Effector memory CD8-positive, alpha-beta T cell (primary cell): ENCODE measurements at places on chromosomes 5 and 9.
A peak's percentile ranks its signal among the peaks of the same experiment; 100 is the strongest.

DNA sequence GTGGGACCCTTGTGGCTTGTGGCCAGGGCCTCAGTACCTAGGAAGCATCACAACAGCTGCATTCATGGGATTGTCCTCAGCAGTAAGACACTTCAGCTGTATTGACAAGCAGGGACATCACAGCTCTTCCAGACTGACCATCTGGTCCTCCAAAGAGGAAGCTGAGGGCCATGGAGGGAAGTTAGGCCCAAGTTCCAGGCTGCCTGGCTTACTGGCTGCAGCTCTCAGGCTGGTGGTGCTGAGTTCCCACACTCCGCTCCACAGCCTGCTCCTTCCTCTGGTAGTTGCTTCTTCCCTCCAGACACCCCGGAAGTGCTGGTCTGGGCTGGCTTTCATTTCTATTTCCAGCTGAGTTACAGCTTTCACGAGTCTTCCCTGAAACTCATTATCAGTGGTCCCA, 5.7 kb upstream of the STING1 start:
- H3K4me3 ChIP-seq, result no peak overlapping the region
- H3K36me3 ChIP-seq, result peaks cover 2% of the 10 kb centered on the region
- DNase-seq, result no peak
- no peaks in the 10 kb centered on the region for H3K27me3 ChIP-seq
- peak overlapping the region; percentile 75 for H3K27ac ChIP-seq

- H3K36me3 ChIP-seq, result peaks cover 4% of the 10 kb centered on the region
- H3K27me3 ChIP-seq, result no peaks in the 10 kb centered on the region
- no peak overlapping the region for H3K4me3 ChIP-seq
- DNase-seq, result no peak
These were observed 2028.2 kb upstream of the ACO1 start for GRCh38 chr9:30356221-30356620.

- DNase-seq, result no peak
- H3K27me3 ChIP-seq, result no peaks in the 10 kb centered on the region
- no peaks in the 10 kb centered on the region for H3K4me1 ChIP-seq
- no peak overlapping the region for H3K4me3 ChIP-seq
These were observed 186.9 kb downstream of the GADD45G start for GRCh38 chr9:89791754-89792153.

DNA sequence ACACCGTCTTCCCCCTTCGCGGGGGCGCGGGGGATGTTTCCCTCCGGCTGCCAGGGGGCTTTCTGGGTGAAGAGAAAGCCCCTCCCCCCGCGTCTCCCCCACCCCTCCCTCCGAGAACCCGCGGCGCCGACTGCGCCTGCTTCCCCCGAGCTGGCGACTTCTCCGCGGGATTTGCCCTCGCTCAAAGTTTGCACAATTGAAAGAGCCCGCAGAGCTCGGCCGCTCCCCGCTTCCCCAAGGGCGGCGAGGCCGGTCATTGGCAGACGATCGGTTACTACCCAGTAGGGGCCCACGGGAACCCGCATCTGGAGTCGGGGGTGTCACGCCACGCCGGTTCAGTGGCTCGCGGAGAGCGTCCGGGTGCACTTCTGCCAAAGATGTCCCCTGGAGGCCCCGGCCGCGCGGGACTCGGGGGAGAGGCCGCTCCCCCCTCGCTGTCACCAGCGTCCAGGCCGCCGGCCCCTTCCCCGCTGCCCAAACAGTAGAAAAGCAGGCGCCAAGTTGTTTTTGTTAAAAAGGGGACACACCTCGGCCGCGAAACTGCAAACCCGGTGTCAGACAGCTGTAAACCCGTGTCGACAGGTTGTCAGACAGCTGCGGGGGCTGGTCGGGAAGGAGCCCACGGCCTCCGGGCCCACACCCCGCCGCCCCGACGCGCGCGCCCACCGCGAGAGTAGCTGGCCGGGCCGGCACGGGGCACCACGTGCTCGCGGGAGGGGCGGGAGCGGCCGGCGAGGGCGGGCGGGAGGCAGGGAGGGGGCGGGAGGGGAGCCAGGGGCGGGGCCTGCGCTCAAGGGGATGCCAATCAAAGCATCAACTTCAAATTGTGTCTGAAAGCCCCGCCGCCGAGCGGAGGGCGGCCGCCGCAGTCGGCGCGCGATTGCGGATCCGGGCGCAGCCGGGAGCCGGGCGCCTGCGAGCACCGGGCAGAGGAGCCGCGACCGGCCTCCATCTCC, at the start of gene IRX1:
IRX1 (plus strand) TSS at position 827 of the 956 bp plus-strand sequence. CDS start 274 bp downstream, outside the sequence.
- peaks cover 3% of the 10 kb centered on the region for H3K36me3 ChIP-seq
- peaks cover 30% of the 10 kb centered on the region for H3K27me3 ChIP-seq
- H3K4me3 ChIP-seq, result no peak within 1 kb of the TSS
- DNase-seq, result no peak

DNA sequence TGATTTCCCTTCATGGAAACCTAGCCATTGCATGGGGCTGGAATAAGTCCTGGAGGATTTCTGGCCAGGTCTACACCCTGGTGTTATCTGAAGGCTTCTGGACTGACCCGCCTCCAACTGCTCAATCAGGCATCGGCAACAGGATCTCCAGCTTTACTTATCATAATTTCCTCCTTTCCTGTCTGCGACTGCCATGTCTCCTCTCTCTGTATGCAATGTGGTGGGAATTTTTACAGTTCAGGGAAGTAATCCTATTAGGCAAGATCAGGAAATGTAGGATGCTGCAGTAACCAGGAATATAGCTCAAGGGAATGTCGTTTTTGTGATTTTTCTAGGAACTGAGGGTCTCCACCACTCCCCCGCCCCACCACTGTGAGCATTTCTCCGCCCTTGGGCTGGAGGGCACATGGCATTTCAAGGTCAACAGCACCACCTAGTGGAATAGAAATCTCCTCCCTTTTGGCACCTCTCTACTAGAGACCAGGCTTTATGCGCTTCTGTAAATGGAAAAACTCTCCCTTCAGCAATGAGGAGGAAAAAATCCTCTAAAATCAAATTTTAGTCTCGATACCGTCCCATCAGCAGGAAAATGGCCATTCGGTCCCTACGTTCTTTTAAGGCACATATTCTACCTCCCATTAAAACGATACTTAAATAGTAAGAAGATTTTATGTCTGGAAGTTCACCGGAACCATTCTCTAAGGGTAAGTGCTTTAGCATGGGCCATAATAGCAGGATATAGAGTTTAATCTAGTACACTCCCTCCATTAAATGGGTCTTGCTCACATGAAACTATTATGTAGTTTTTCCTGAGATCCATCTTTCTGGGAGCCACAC, 93.0 kb downstream of the YTHDC2 start:
- H3K4me1 ChIP-seq, result peaks cover 3% of the 10 kb centered on the region
- DNase-seq, result peak; percentile 31
- H3K27ac ChIP-seq, result no peak overlapping the region
- no peaks in the 10 kb centered on the region for H3K36me3 ChIP-seq
- no peak overlapping the region for H3K4me3 ChIP-seq
- H3K27me3 ChIP-seq, result peaks cover 33% of the 10 kb centered on the region

DNA sequence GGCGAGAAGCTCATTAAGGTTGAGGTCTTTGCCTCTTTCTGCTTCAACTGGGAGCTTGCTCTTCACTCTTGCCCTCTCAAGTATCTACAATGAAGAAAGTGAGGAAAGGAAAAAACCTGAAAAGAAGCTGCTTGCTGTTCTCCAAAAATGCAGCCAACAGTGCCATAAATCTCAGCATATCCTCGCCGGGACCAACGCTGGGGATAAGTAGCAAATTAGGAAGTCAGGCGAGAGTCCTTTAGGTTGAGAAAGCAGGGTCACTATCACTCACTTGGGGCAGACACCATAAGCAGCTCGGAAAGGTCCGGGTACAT, 399 bp downstream of the NUP155 start:
- peak overlapping the region; percentile 95 for H3K27ac ChIP-seq
- DNase-seq, result no peak
- peak overlapping the region; percentile 93 for H3K4me3 ChIP-seq
- H3K36me3 ChIP-seq, result peaks cover 15% of the 10 kb centered on the region
- peaks cover 40% of the 10 kb centered on the region for H3K4me1 ChIP-seq

DNA sequence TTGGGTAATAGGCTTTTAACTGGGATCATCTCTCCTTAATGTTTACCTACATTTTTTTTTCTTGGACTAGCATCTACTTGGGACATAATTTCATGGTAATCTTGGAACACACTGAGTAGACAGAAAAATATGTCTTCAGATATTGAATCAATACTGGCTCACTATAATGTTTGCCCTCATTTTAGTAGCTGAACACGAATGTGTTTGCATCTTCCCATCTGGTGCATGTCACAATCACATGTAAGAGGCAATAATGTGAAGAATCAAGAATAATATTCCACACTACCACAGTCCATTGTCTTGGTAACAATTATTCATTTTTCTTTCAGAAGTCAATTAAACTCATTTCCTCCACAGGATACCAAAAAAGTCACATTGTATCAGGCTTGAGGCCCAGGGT, 382.7 kb upstream of the CDH10 start:
- H3K4me3 ChIP-seq, result no peak overlapping the region
- H3K4me1 ChIP-seq, result no peaks in the 10 kb centered on the region
- no peaks in the 10 kb centered on the region for H3K27me3 ChIP-seq
- DNase-seq, result no peak
- no peaks in the 10 kb centered on the region for H3K36me3 ChIP-seq
- H3K27ac ChIP-seq, result no peak overlapping the region

GRCh38 chr5:40041452-40041851, 616.7 kb upstream of the DAB2 start:
- no peak overlapping the region for H3K27ac ChIP-seq
- peaks cover 3% of the 10 kb centered on the region for H3K36me3 ChIP-seq
- H3K27me3 ChIP-seq, result no peaks in the 10 kb centered on the region
- no peaks in the 10 kb centered on the region for H3K4me1 ChIP-seq

GRCh38 chr9:73773896-73774295, 622.2 kb downstream of the ANXA1 start:
- H3K36me3 ChIP-seq, result no peaks in the 10 kb centered on the region
- H3K4me1 ChIP-seq, result no peaks in the 10 kb centered on the region
- DNase-seq, result no peak

DNA sequence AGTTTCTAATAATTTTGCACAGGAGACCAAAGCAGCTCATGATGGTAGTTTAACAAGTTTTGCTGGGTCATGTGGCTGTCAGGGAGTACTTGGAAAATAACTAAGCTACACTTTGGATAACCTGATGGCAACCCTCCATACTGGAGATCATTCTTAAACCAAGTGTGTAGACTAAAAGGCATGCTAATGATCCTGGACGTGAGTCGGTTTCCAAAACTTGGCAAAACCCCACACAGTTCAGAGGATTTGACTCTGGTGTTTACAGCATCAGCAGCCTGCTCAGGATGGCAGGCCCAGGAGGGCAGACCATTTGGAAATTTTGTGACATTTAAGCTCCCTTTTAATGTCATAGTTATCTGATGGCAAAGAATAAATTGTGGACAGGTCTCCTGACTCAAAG, 196.5 kb upstream of the EFNA5 start:
- no peak for DNase-seq
- no peak overlapping the region for H3K27ac ChIP-seq
- H3K27me3 ChIP-seq, result no peaks in the 10 kb centered on the region
- no peaks in the 10 kb centered on the region for H3K36me3 ChIP-seq
- no peak overlapping the region for H3K4me3 ChIP-seq

- H3K4me1 ChIP-seq, result no peaks in the 10 kb centered on the region
- H3K27ac ChIP-seq, result no peak overlapping the region
- no peaks in the 10 kb centered on the region for H3K27me3 ChIP-seq
- DNase-seq, result no peak
- no peaks in the 10 kb centered on the region for H3K36me3 ChIP-seq
These were observed 128.1 kb upstream of the MINAR2 start for GRCh38 chr5:129619782-129620181.

DNA sequence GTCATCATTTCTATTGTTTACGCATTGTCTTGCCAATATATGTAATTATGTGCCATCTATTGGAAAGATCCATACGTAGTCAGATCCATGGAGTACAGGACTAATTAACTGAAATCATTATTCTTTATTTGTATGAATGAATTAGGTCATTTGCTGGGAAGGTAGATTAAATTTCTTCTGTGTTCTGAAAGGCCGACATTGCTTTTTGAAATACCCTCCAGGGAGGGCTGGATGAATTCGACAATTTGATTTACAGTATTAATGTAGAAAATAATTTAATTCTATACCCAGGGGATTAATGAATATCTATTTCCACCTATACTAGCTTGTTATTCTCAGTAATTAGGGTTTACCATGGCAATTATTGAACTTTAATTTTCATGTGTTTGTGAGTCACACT, 117.6 kb downstream of the CHSY3 start:
- DNase-seq, result no peak
- H3K27me3 ChIP-seq, result no peaks in the 10 kb centered on the region
- no peak overlapping the region for H3K27ac ChIP-seq
- H3K36me3 ChIP-seq, result no peaks in the 10 kb centered on the region
- H3K4me1 ChIP-seq, result no peaks in the 10 kb centered on the region
- H3K4me3 ChIP-seq, result no peak overlapping the region

GRCh38 chr5:20601678-20602100, 613.7 kb upstream of the CDH18 start:
- no peak overlapping the region for H3K27ac ChIP-seq
- no peaks in the 10 kb centered on the region for H3K27me3 ChIP-seq
- no peaks in the 10 kb centered on the region for H3K36me3 ChIP-seq
- H3K4me1 ChIP-seq, result no peaks in the 10 kb centered on the region
- no peak overlapping the region for H3K4me3 ChIP-seq
- DNase-seq, result no peak

- H3K27ac ChIP-seq, result no peak overlapping the region
- no peaks in the 10 kb centered on the region for H3K4me1 ChIP-seq
These were observed 56.6 kb downstream of the GRAMD2B start for GRCh38 chr5:126479810-126480209.

DNA sequence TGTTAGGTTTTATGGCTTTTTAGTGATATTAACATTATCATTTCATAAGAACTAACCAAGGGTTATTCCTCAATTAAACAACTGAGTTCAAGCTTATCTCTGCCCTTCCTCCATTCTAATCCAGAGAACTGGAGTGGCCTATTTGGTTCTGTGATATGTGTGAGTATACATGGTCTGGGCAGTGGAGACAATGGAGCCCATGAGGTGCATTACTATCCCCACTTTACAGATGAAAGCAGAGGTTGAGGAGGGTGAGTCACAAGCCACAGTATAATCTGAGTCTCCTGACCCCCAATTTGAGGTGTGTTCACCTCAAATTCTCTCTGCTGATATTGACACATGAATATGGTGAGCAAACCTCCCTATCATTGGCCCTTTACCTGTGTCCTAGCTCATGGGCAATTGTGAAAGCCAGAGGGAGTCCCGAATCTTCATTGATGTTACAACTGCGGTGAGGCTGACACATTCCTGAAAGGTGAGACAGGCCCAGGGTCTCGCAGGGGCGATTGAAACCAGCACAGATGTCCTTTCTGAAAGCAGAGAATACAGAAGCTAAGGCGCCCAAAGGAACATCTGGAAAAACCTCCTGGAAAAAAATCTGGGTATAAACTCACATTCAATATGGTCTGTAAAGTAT, 217.2 kb downstream of the TARS1 start:
- DNase-seq, result no peak
- H3K27me3 ChIP-seq, result peaks cover 19% of the 10 kb centered on the region
- no peaks in the 10 kb centered on the region for H3K36me3 ChIP-seq
- no peak overlapping the region for H3K27ac ChIP-seq
- no peak overlapping the region for H3K4me3 ChIP-seq

DNA sequence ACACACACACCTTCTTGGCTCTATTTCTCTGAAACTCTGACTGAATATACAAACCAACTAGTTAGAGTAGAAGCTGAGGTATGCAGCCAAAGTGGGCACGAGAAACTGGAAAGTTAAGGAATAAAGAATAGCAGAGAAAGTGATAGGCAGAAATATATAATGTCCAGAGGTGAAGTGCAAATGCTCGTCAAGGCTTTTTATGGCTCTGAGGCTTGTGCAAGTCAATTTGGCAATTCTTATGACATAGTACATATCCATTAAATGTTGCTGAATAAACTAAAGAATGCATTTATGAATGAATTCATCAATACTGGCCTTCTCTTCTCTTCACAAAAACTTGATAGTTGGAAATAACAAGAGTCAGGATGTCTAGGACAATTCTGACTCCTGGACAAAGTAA, 490.1 kb upstream of the DMAC1 start:
- no peak overlapping the region for H3K4me3 ChIP-seq
- H3K27ac ChIP-seq, result no peak overlapping the region
- H3K36me3 ChIP-seq, result no peaks in the 10 kb centered on the region
- H3K4me1 ChIP-seq, result no peaks in the 10 kb centered on the region
